Stomach (tissue), 19 donors: ENCODE measurements at places on chromosomes 1 and 21.

DNA sequence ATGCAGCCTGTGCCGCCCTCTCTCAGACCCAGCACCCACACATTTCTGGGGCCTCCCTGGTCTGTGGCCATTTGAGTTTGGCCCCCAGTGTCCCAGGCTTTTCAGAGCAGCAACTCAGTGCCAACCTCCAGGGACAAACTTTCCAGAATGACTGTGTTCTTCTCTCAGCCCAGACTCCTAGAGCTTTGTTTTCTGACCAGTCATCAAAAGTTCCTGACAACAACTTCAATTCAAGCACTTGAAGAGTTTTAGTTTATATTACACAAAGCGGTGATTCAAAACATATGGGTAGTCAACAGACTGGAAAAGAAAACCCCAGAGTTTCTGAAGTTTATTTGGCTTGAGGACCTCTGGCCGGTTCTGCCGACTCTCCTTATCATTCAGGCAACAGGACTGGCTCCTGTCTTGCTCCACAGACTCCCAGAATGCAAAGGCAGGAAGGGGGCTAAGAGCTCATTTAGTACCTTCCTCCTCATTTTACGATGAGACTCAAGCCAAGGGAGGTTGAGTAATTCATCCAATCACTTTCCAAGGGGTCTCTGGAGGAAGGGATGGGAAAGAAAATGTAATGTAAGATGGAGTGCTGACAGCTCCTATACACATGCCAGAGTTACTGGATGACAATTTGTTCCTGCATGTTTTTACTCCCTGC, 27.0 kb upstream of the TIAM1 start:
- DNase-seq, result peak; percentile 68

- DNase-seq, result no peak
Observed at GRCh38 chr1:4701276-4701675, 46.9 kb downstream of the AJAP1 start.

DNA sequence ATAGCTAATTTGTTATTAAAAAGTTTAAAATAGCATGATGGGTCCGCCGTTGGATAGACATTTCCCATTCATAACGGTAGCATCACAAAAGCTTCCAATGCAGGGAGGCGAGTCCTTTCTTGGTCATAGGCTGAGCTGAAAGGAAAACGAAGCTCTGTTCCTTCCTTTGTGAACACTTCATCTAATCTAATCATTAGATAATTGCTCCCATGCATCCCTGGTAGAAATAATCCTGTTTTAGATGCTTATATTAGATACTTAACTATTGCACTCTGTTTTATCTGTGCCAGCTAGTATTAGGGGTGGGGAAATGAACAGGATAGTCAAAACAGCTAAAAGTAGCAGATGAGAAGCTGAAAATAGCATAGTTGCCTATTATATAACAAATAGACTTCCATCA, 215.0 kb downstream of the SLC35F3 start:
- no peak for DNase-seq

GRCh38 chr1:228941666-228942065, 206.4 kb downstream of the RHOU start:
- no peak for DNase-seq

DNA sequence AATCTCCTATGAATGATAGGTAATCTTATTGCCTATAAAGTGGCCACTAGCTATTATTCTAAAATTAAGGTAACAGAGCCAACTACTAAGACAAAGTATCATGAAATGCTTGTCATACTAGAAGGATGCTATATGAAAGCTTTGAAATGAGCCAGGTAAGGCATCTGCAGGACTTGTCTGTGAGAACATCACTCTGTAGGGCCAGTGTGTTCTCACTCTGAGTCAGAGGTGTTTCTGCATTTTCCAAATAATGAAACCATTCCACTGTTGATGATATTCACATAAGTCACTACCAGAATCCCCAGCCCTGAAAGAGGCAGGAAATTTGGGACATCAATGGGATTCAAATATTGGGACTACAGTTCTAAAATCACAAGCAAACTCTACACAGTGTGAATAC, 25.8 kb upstream of the GBP5 start:
- no peak for DNase-seq

GRCh38 chr1:50667272-50667671, 244.0 kb upstream of the DMRTA2 start:
- DNase-seq, result no peak

DNA sequence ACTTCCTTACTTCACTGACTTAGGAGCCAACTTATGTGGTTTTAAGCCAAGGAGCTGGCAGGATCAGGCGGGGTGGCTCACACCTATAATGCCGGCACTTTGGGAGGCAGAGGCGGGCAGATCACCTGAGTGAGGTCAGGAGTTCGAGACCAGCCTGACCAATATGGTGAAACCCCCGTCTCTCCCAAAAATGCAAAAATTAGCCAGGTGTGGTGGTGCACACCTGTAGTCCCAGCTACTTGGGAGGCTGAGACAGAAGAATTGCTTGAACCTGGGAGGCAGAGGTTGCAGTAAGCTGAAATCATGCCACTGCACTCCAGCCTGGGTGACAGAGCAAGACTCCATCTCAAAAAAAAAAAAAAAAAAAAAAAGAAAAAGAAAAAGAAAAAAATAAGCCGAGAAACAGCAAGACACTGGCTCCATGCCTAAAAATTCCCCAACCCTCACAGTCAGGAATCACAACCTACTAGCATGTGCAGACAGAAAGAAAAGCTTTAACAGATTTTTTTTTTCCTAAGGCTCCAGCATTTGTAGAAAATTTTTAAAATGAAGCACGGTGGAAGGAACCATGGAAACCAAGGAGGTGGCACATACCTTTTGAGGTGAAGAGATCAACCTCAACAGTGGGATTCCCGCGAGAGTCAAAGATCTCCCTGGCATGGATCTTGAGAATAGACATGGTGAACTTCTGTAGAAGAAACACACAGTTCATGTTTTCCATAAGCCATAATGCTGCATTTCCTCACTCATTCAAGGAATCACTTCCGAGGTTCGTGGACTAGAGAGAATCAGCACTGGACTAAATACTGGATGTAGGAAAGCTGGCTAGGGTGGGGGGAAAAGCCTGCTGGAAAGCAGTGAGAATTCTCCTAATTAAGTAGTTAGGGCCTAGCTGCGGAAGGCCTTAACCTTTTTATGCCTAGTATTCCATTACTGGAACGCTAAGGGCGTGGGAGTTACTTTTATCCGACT, 4.0 kb downstream of the ENO1 start:
- DNase-seq, result no peak

- DNase-seq, result peak; percentile 41
Observed at GRCh38 chr1:203743091-203743571, 21.9 kb upstream of the LAX1 start.

- peak; percentile 69 for DNase-seq
Observed at GRCh38 chr1:198162091-198162767, 5.4 kb downstream of the NEK7 start.

DNA sequence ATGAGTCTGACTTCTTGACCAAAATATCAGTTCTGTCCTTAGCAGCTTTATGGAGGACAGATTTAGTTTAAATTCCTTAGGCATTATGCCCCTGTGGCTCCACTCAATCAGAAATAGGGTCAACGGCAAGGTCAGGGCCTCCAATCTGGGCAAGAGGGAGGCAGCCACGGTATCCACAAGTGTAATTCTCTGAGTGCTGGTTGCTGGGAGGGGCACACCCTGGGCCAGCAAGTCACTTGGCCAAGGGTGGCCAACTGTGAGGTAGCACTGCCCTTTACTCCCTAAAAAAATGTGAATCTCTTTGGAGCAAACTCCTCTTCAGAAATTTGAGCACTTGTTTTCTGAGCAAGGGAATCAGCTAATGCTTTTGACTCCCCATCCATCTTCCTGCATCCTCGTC, 12.8 kb downstream of the SPATA46 start:
- DNase-seq, result no peak

DNA sequence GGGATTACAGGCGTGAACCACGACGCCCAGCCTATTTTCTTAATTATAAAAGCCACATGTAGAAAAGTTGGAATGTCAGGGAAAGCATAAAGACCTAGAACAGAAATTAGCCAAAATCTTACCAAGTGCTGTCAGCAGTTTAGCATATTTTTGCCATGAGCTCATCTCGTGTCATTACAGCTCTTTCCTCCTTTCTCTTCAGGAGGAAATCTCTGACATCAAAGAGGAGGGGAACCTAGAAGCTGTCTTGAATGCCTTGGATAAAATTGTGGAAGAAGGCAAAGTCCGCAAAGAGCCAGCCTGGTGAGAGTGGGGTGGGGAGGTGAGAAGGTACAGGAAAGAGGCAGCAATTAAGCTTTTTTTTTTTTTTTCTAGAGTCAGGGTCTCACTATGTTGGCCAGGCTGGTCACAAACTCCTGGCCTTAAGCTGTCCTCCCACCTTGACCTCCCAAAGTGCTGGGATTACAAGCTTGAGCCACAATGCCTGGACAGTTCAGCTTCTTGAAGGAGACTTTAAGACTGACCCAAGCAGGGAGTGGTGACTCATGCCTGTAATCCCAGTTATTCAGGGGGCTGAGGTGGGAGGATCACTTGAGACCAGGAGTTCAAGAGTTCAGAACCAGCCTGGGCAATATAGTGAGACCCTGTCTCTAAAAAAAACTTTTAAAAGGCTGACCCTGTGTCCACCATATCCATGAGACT, 8.4 kb upstream of the BGLAP start:
- no peak for DNase-seq

GRCh38 chr1:162562470-162562828, 927 bp downstream of the UAP1 start:
- no peak for DNase-seq

DNA sequence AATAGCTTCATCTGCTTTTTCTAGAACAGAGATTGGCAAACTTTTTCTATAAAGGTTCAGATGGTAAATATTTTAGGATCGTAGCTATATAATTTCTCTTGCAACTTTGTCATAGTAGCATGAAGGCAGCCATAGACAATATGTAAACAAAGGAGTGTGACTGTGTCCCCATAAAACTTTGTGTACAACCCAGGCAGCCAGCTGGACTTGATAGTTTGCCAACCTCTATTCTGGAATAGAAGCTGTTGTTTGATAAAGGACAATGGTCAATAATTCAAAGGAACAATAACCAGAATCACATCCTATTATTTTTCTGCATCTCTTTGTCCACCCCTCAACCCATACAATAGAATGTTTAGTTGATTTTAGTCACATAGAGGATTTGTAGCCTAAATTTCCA, 286.7 kb downstream of the LMX1A start:
- DNase-seq, result no peak

DNA sequence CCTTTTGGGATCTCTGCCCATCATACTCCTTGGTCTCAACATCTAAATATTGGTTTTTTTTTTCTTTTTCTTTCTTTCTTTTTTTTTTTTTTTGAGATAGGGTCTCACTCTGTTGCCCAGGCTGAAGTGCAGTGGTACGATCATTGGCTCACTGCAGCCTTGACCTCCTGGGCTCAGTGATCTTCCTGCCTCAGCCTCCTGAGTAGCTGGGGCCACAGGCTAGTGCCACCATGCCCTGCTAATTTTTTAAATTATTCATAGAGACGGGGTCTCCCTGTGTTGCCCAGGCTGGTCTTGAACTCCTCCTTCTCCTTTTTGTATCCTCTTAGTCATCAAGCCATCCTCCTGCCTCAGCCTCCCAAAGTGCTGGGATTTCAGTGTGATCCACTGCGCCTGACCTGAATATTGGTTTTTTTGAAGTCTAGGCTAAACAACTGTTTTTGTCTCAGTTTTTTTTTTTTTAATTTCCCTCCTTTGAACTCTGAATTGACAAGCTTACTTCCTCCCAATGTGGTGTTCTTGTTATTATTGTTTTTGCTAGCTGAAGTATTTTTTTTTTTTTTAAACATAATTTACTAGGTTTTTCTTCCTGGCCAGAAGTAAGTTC, 30.9 kb downstream of the MAPKAPK2 start:
- no peak for DNase-seq

DNA sequence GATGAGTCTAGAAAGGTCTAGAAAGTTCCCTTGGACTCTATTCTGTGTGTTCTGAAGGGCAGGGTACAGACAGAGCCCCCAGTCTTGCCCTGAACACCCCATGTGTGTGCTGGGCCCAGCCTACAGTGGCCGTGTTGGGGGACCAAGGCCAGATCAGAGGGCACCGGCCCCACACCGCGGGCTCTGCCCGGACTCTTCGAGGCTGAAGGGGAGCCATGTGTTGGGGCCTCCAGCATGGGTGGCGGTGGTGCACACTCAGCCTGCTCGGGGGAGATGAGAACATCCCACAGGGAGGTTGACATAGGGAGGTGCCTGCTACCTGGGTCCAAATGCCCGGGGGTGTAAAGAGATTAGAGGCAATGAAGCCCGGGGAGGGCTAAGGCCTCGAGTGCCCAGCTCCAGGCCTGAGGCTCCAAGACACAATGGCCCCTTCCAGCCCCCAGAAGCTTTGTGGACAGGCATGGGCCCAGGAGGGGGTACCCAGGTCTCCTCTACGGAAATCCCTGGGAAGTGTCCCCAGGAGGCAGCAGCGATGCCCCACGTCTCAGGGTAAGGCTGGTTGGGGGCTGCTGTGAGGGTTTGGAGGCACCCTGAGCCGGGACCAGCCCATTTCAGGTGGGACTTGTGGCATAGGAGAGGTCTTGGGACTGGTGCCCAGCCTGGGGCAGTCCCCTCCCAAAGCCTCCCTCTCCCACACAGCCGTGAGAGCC, 12.1 kb downstream of the ARHGEF16 start:
- DNase-seq, result no peak

DNA sequence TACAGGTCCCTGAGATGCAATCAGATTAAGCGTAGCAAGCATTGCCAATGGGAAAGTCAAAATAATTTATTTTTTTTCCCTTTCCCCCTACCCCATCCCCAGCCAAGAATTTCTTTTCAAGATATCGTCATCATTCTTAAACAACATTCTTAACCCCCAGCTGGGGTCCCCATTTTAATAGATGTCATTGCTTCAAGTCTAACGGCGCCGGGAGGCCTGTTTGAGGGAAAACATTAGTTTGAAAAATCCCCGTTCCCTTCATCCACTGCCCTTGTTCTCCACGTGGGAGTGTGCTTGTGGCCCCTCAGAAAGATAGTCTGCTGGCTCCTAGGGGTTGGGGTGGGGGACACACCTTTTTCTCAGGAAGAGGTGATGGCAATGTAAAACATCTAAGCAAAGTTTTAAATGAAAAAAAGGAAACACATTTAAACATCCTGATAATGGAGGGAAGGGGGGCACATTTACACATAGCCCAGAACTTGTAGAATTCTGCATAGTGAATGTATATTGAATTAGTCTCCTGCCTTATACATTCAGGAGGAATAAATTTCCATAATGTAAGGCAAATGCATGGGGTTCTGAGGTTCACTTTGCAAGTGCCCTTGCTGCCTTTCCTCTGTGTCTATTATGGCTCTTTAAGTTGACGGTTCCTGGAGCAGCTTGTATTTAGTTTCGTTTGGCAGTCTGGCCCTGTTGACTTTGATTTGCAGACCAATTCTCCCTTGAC, 6.8 kb downstream of the TRNP1 start:
- DNase-seq, result peak; percentile 46

DNA sequence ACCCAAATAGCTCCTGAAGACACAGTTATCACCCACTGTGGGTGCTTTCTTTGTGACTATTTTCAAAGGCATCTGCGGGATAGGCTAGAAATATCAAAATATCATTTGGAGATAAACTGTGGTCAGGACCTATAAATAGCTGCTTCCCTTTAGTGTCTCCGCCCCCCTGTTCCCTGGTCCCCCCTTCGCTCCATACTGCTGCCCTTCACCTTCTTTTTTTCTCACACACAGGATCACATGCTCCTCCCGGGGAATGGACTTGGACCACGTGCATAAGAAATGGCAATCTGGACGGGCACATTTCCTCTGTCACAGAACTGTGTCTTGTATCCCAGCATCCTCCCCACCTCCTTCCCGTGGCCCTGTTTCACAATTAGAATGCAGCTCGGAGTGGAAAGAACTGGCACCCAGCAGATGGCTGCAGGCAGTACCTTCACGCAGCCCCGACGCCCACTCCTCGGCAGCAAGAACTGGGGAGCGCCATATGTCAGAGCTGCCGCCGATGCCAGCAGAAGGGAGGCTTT, 68.8 kb upstream of the SSX2IP start:
- peak; percentile 36 for DNase-seq
